Mesenteric fat pad (tissue), 1 donor: ENCODE measurements at places on chromosomes 6 and 20. TPM values are rescaled to one million over a fixed set of nuclear protein-coding genes. Genes with fewer than 3 reads are reported as not detected.
A peak's percentile ranks its signal among the peaks of the same experiment; 100 is the strongest.

Gene GJA10
- not detected for total RNA-seq

Gene MOXD1
- 2.2 TPM for total RNA-seq

DNA sequence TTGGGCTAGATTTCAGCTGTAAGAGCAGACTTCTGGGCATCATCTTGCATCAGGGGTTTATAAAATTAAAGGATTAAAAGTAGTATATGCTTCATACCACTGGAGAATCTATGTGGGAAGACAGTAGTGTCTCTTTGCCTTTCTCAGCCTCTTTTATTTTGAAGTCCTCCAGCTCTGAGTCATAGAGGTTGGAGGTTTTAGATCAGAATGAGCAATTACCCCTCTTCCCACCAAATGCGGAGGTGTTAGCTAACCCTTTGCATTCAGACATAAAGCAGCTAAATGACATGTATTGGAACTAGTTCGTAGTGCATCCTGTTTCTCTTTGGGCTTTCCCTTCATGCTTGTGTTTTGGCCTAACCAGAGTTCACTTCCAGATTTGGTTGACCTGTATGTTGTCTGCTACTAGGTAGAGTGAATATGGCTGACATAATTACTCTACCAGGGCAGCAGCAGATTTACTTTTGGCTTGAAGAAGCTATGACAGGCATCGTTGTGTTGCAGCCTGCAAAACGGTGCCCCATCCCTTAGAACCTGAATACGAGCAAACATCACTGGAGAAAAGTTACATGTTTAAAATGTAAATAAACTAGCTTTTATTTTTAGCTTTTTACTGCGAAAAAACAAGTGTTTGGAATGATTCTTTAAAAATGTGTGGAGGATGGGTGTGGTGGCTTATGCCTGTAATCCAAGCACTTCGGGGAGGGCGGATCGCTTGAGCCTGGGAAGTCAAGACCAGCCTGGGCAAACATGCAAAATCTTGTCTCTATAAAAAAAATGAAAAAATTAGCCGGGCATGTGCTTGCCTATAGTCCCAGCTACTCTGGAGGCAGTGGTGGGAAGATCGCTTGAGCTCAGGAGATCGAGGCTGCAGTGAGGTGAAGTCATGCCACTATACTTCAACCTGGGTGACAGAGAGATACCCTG lies 82.2 kb downstream of the MYO6 start:
- no peak for DNase-seq

Gene NFATC2
- 9.3 TPM for total RNA-seq

DNA sequence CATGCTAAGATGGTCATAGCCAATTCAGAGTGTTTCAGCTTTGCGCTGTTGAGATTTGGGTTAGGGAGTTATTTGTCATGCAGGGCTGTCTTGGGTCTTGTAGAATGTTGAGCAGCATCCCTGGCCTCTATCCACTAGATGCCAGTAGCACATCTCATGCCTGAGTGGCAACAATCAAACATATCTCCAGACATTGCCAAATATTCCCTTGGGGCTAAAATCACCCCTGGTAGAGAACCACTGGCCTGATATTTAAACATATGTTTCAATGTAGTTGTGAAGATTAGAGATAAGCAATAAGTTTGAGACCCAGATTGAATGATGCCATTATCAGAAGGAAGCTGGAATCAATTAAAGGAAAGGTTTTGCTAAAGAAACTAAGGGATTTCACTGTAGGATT lies 463.3 kb downstream of the DOK5 start:
- no peak for DNase-seq

- DNase-seq = no peak
Measured at GRCh38 chr6:3228046-3228671, 706 bp upstream of the TUBB2B start.

DNA sequence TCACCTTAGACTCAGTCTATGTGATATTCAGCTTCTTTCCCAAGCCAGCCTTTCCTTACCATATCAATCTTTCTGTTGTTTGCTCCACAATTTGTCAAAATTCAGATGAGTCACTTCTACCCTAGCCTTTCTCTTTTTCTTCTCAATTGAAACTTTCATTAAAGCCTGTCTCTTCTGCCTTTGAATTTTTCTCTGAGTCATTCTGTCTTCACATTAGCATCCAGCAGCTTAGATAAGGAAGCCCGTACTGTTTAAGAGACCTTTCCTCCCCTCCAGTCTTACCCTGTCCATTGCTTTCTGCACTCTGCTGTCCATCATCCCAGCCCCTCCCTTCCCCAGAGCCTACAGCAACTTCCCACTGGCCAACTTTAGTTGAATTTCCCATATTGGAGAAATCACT lies 34.9 kb upstream of the RALGAPA2 start:
- DNase-seq = no peak

Gene HLA-DMB
- total RNA-seq = 12.3 TPM

- no peak for DNase-seq
Measured at GRCh38 chr6:92292067-92292466, 1127.3 kb downstream of the EPHA7 start.

Gene COL10A1
- 0.29 TPM for total RNA-seq

DNA sequence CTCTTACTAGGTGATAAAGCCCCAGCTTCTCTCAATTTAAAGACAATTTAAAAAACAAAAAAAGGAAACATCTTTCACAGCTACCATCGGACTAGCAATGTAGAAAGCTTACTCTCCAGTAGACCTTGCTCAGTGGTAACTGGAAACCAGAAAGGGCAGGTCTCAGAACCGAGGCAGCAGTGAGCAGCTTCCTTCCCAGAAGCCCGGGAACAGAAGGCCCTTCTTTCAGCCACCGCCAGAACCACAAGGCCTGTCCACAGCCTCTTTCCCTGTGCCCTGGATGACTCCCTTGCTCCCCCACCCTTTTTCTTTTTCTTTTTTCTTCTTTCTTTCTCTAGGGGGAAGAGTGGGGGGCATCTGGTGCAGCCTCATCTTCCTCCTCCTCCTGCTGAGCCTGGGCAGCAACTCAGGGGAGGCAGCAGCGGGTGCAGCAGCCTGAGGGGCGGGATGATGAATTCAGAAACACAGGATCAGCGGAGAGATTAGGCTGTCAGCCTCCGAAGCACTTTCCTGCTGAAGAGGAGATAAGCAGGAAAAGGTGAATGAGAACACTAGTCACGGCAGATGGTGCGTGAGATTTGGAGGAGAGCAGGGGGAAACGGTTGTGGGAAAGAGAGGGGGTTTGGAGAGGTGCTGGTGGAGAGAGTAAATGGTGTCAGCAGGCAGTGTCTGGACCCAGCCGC lies 158.5 kb downstream of the ID4 start:
- DNase-seq = no peak

GRCh38 chr6:81613606-81614005 lies 138.9 kb downstream of the TENT5A start:
- DNase-seq = no peak

DNA sequence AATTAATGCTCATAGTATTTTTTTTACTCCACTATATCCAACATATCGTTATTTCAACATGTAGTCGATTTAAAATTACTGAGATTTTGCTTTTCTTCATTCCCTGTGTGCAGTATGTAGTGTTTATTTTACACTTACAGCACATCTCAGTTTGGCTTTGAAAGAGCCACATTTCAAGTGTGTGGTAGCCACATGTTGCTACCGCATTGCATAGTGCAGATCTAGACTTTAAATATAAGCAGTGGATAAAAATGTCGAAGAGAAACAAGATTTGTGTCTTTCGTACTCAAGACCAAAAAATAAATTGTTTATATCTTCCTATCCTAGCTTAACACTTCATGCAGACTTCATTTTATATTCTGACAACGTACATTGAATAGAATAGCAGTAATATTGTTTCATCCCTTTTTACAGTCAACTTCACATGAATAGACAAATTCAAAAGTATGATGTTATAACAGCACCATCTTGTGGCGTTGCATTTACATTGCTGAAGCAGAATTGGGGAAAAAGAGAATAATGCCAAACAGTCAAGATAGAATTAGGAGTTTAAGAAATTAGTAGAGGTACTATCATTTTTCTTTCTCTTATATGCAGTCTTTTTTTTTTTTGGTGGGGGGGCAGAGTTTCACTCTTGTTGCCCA lies 29.9 kb downstream of the FBXO5 start:
- no peak for DNase-seq

DNA sequence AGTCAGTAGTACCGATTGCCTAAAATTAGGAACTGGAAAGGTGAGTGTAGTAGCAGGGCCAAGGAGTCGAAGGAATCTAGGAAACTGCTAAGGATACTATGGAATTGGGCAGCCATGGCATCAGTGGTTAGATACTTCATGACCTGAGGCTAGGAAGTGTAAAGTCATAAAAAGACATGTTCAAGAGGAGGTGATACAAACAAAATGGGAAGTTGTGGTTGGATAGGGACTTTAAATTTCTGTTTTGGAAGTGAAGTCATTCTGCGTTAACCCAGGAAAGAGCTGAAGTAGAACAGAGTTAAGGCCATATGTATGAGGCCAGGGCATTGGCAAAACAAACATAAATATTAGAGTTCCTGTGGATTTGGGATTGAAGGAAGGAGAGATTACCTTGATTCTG lies 88.6 kb upstream of the TMEM181 start:
- DNase-seq = no peak

- DNase-seq = no peak
Measured at GRCh38 chr6:24568683-24569082, 73.9 kb downstream of the ALDH5A1 start.

DNA sequence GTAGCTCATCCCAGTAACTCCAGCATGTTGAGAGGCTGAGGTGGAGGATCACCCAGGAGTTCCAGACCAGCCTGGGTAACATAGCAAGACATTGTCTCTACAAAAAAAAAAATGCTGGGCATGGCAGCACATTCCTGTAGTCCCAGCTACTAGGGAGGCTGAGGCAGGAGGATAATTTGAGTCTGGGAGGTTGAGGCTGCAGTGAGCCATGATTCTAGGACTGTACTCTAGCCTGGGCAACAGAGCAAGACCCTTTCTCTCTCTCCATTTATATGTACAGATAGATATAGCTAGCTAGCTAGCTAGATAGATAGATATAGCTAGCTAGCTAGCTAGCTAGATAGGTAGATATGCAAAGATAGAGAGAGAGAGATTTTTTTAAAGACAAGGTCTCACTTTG lies 20.4 kb downstream of the ILRUN start:
- no peak for DNase-seq

GRCh38 chr6:166023273-166023989 lies 144.2 kb downstream of the TBXT start:
- DNase-seq = no peak

GRCh38 chr20:49288784-49289696 lies 11.2 kb upstream of the ZNFX1 start:
- DNase-seq = no peak

DNA sequence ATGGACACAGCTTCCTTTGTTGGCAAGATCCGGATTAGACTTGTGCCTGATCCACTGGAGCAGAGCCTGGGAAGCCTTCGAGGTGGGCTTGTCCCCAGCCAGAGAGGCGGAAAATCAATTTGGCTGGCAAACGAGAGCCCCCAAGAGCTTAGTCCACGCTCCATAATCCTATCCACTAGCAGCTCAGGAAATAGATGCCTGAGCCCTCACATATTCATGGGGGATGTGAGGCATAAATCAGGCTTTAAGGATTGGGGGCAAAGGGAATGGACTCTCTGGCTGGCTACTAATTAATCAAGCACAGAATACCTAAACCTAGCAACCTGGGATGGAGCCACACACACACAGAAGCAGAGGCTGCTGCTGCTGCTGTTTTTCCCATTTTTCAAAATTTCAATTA lies 137.9 kb downstream of the PKHD1 start:
- DNase-seq = no peak

Gene HAO1
- total RNA-seq = not detected

DNA sequence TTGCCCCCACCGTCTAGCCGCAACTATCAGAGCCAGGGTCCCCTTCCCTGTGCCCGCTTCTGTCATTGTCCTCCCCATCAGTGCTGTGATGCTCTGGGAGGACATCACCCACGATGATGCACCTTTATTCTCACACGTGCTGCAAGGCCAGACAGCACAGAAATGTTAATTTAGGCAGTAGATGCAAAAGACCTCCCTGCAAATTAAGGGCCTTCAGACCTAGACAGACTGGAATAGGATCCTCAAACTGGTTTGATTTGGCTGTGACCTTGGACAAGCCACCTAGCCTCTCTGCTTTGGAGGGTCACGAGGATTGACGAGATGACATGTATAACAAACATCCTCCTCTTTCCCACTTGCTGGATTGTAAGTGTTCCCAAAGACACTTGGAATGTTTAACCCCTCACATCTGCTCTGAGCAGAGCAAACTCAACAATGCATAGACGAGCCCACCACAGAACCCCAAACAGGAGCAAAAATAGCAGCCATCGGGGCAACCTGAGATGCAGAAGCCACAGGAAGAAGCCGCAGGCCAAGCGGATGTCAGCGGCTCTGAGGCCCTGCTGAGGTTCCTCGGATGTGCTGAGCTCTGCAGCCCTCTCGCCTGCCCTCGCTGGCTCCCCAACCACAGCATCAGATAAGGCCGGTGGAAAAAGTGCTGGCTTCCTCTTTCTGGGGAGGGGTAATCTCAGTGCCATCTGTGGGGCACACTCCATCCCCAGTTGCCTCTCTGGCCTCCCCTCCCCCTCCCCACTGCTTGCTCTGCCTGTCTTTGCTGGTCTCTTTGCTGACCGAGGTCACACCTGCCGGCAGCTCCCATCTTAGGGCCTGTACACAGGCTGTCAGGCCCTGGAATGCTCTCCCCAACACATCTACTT lies 35.3 kb downstream of the TOX2 start:
- DNase-seq = no peak

- DNase-seq = no peak
Measured at GRCh38 chr6:43895656-43896328, 125.8 kb downstream of the VEGFA start.

Gene TTLL9
- 0.13 TPM for total RNA-seq

DNA sequence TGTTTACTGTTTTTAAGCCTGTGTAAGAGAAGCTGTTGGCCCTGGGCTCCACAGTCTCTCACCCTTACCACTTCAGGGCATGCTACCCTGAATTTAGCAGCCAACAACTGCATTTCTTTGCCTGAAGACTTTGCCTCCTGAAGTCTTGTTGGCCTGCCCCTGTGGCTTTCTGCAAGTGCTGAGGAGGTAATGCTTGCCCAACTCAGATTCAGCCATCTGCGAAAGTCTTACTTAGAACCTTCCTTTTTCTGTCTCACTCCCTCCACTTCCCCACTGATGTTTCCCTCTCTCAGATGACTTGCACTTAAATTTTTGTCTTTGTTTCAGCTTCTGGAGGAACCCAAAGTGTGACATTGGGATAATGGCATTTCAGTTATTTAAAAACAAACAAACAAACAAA lies 11.8 kb upstream of the IBTK start:
- no peak for DNase-seq

GRCh38 chr6:148800536-148800935 lies 53.7 kb downstream of the UST start:
- no peak for DNase-seq

- no peak for DNase-seq
Measured at GRCh38 chr6:29709188-29709587, 14.0 kb upstream of the HLA-F start.

- no peak for DNase-seq
Measured at GRCh38 chr6:168413856-168414255, 27.1 kb upstream of the SMOC2 start.

DNA sequence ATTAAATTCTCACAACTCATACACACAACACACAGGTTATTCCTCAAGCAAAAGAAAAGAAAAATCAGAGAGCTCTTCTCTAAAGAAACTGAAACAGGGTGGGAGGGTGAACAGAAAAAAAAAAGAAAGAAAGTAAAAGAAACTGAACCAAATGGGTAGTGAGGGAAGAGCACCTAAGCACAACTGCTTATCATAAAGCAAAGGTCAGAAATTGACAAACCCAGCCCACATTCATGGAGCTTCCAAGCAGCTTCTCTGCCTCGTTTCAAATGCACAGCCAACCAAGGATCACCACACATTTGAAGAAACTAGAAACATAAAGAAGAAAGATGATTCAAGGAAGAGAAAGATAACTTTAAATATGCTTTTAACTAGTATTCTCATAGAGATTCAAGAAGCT lies 90.5 kb downstream of the RNGTT start:
- DNase-seq = no peak

GRCh38 chr20:48612335-48612734 lies 215.5 kb downstream of the PREX1 start:
- peak; percentile 57 for DNase-seq
